ENCODE measurements at places on chromosomes 13 and 19. TPM values are rescaled to one million over a fixed set of nuclear protein-coding genes. Genes with fewer than 3 reads are reported as not detected.

DNA sequence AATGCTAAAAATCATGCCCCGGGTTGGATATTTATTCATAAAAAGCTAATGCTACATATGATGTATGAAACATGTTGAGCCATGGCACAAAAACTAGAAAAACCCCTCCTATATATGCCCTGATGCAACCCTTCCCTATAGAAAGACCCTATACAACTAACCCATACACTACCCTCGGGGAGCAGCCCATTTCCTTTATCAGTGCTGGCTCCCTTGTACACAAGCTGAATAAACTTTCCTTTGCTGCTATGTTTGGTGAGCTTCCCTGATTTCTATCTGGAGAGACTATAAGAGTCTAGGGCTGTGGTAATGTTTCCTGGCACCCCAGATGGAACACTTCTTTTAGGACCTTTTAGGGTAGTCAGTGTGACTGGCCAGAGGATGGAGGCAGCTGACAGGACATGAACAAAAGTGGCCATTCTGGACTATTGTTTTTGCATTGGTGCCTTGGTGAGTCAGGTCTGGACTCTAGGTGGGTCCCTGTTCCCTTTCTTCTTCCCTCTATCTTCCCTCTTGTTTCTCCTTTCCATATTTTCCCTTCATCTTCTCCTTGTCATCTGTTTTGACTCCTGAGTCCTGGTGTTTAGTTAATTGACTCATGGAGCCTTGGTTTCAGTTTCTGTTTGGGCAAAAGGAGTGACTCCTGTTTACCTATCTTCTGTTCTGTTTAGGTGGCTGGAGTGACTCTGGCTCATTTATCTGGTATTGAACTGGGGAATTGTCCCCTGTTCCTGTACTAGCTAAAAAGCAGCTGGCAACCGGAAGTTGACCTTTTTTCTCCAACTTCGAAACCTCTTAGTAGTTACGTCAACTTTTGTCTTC, 1321.8 kb upstream of the PCDH9 start:
- no peak for DNase-seq

DNA sequence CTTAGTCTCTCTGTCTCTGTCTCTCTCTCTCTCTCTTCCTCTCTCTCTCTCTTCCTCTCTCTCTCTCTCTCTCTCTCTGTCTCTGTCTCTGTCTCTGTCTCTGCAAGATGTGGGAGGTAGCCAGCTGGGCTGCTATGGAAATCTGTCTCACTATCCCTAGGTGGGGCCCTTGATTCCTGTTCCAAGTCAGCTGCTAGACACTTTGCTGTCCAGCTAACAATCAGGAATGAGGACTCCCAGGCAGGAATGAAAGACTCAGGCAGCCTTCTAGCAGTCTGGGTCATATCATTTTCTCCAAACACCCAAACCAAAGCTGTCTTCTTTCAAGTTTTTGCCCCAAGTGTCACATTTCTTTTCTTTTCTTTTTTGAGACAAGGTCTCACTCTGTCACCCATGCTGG, 23.2 kb downstream of the CATSPERD start:
- DNase-seq = no peak

DNA sequence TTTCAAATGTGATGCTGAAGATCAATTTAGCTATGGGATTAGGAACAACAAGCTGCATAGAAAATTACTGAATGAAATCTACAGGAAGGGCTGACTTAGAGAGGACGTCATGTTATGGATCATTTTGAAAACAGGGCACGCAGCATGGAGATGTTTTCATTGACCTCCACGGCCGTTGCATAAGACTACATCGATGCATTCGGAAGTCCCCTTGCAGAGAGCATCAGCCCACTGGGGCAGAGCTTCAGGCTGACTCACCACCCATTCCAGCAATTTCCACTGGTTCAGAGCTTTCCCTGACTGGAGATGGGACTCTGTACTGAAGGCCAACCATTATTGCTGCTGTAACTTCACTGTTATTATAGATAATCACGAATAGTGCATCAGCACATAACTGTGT, 305.3 kb downstream of the IRS2 start:
- DNase-seq = no peak

DNA sequence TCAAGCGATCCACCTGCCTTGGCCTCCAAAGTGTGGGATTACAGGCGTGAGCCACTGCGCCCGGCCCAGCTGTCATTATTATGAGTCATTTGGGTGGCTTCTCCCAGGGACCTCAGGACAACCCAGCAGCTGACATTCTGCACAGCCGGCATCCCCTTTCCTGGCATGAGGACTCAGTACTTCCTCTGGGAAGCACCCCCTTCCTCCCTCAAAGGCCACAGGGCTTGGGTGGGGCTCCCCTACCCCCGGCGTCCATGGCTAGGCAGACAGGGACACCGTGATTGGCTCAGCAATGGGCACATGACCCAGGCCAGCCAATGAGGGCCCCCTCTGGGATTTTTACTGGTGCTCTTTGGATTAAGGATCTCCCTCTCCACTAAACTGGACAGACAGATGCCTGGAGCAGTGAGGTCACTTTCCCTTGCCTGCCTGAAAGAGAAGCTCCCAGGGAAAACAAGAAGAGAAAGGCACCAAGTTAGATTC, 6.0 kb downstream of the KANK2 start:
- DNase-seq = no peak

DNA sequence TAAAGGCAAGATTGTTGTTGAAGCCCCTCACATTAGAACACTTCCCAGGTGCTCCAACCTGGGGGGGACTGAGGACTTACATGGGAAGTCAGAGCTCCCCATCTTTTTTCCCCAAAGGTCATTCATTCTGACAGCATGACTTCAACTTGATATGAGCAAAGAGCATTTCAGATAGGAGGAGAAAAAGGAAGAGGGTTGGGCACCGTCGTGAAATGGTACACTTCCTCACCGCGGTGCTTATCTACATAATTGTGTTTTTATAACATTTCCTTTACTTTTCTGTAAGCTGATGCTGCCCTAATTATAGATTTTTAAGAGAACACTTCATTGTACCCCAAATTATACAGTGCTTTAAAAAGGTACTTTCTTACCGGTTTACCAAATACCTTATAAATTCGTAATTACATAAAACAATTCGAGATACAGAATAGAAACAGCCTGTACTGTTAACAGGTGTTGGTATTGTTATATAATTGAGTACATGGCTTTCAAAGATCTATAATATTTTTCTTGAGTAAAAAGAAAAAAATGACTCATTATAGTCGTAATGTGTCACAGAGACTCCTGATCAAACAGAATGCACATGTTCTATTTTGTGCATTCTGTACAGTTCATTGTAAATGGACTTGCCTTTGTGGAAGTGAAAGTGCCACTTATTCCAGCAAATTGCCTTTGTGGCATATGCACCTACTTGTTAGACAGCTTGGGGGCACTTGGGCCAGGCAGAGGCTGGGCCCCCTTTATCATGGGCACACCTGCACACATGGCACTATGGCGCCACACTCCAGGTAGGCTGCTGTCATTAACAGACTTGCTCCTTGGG, 81.8 kb downstream of the GGACT start:
- no peak for DNase-seq

- DNase-seq = no peak
These were observed 256.5 kb downstream of the TBC1D4 start for GRCh38 chr13:75225288-75226032.

DNA sequence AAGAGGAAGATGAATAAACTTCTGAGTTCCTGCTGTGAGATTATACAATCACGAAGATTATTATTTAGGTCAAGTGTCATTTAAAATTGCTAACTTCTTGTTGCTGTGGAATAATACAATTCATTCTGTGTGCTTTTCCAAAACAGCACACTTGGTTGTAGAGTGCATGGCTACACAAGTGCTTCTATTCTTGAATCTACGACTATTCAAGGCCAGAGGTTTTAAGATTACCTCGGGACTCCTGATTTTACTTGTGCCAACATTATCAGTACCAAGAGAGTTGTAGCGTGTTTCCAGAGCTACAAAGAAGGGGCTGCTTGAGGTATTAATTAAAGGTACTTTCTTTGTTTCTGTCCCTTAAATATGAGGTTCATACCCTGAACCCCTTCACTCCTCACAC, 234.0 kb upstream of the PCDH9 start:
- DNase-seq = no peak

DNA sequence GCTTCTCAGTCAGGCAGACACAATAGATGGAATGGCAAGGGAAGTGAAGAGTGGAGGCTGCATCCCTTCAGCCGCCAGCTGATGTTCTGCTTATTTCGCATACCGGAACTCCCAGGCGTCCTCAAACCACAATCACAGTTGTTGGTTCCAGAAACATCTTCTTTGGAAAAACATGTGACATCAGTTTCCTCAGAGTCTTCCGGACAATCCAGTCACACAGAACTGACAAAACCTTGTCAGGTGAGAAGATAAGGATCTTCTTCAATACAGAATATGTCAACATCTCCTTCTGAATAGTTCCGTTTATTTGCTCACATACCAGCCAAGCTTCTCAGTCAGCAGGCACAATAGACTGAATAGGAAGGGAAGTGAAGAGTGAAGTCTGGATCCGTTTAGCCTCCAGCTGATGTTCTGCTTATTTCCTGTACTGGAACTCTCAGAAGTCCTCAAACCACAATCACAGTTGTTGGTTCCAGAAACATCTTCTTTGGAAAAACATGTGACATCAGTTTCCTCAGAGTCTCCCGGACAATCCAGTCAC, 45.1 kb upstream of the CEACAM21 start:
- DNase-seq = no peak

GRCh38 chr13:90105276-90105675, 1242.2 kb upstream of the MIR17HG start:
- no peak for DNase-seq

- no peak for DNase-seq
These were observed 5.8 kb downstream of the ARHGAP35 start for GRCh38 chr19:46866407-46867136.

- DNase-seq = no peak
These were observed 387.8 kb upstream of the GPC6 start for GRCh38 chr13:92838786-92839185.

GRCh38 chr19:40139533-40140287, 49.0 kb upstream of the ZNF780A start:
- peak; percentile 18 for DNase-seq

GRCh38 chr19:46555628-46556280, 45.4 kb upstream of the CALM3 start:
- no peak for DNase-seq

DNA sequence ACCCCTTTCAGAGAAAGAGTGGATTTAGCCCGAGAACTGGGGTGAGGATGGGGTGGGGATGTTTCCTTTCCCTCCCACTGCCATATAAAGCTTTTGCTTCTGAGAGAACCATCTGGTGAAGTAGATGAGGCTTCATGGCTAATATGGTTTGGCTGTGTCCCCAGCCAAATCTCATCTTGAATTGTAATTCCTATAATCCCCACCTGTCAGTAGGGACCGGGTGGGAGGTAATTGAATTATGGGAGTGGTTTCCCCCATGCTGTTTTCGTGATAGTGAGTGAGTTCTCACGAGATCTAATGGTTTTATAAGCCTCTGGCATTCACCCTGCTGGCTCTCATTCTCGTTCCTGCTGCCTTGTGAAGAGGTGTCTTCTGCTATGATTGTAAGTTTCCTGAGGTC, 270.9 kb downstream of the LMO7 start:
- no peak for DNase-seq

GRCh38 chr13:90233933-90234672, 1113.4 kb upstream of the MIR17HG start:
- no peak for DNase-seq

DNA sequence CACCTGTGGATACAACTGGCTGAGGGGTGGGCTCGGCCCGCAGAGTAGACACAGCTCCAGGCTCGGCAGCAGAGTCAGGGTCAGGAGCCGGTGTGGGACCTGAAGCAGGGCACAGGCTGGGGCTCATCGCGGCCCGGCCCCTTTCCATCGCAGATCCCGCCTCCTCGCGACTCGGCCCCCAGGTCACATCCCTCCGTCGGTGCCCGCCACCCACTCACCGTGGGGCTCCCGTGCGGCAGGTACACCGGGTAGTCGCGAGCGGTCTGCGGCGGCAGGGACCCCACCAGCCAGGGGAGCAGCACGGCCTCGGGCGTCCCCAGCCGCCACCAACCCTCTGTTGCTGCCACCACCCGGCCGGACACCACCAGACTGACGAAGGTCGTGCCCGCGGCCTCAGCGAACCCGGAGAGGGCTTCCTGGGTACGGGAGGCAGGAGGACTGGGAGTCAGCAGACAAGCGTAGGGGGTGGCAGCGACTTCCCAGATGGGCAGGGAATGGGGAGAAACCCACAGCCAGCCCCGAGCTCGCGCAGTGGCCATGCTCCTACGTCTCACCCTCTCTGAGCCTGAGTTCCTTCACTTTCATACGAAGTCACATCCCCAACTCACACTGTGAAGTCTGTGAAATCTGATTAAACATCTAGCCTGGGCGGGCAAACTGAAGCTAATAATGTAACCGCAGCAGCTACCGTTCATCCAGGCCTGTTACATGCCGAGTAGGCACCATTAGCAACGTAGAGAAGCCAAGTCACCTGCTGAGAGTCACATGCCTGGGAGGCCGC, 3.7 kb downstream of the FUZ start:
- no peak for DNase-seq

- DNase-seq = no peak
These were observed 51.8 kb upstream of the IPO5 start for GRCh38 chr13:97901716-97902115.

DNA sequence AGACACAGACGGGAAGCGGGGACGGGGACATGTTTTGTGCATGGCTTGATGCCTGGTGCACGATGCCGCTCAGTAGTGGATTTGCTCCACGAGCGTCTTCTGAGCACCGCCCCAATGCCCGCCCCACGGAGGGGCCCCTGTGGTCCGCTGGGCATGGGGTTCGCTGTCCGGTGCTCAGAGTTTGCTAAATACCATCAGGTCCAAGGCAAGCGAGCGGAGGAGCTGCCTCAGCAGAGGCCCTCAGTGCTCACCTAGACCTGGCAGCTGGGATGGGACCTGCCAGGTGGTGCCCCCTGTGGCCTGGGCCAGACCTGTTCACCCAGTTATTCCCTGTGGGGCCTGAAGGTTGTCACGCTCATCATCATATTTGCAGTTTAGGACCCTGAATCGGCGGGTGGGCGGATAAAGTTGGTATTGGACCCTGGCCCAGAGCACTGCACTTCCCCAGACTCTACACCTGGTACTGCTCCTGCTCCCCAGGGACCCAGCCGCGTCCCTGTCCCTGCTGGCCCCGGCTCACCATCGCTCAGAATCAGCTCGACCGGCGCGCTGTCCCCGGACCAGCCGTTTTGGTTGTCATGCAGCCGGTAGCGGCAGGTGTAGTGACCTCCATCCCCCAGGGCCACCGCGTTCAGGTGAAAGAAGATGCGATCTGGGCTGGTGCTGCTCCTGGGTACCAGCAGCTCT, 2.3 kb downstream of the A1BG start:
- DNase-seq = no peak

DNA sequence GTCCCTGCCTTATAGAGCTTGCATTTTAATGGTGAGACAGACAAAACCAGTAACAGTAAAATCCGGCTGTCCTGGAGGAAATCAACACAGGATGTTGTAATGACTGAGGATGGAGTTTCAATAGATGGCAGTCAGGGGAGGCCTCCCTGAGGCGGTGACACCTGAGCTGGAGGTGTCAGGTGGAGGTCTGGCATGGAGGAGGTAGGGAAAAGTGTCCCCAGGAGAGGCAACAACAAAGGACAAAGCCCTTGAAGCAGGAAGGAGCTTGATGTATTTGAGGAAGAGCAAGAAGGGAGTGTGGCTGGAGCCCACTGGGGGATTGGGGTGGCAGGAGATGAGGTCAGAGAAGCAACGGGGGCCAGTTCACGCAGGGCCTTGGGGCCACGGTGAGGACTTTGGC, 7.8 kb downstream of the GRIN2D start:
- DNase-seq = no peak

Gene ANKRD10
- 276 TPM for polyA plus RNA-seq

Gene IRGC
- polyA plus RNA-seq = not detected

Gene DNAJC15
- polyA plus RNA-seq = 31.6 TPM

Gene CBARP
- polyA plus RNA-seq = 1.8 TPM

Gene CATSPERD
- polyA plus RNA-seq = not detected

Gene LILRB1
- 0.86 TPM for polyA plus RNA-seq

Gene ONECUT3
- 0.03 TPM for polyA plus RNA-seq

Gene CYP2A6
- polyA plus RNA-seq = not detected

Gene ZNF540
- 3.6 TPM for polyA plus RNA-seq

Gene ZNF738
- polyA plus RNA-seq = 42.3 TPM
